ENCODE measurements at places on chromosomes 16 and 17. TPM values are rescaled to one million over a fixed set of nuclear protein-coding genes. Genes with fewer than 3 reads are reported as not detected.
A peak's percentile ranks its signal among the peaks of the same experiment; 100 is the strongest.

EIF3C gene
- total RNA-seq: 213 TPM

OSGIN1 gene
- 1.6 TPM for total RNA-seq

GRCh38 chr16:57706717-57707116, 12.1 kb downstream of the DRC7 start:
- DNase-seq: no peak

GRCh38 chr17:81448950-81449349, 53.7 kb downstream of the BAHCC1 start:
- no peak for DNase-seq

COQ7 gene
- 9.5 TPM for total RNA-seq

- peak; percentile 74 for DNase-seq
These were observed 15.8 kb upstream of the TBX21 start for GRCh38 chr17:47717261-47717697.

CPSF4L gene
- total RNA-seq: not detected

GRCh38 chr17:17941015-17941414, 31.2 kb downstream of the TOM1L2 start:
- no peak for DNase-seq

- DNase-seq: peak; percentile 80
These were observed 26.6 kb downstream of the PIPOX start for GRCh38 chr17:29069526-29070041.
